ENCODE measurements at places on chromosomes 12 and 14.

DNA sequence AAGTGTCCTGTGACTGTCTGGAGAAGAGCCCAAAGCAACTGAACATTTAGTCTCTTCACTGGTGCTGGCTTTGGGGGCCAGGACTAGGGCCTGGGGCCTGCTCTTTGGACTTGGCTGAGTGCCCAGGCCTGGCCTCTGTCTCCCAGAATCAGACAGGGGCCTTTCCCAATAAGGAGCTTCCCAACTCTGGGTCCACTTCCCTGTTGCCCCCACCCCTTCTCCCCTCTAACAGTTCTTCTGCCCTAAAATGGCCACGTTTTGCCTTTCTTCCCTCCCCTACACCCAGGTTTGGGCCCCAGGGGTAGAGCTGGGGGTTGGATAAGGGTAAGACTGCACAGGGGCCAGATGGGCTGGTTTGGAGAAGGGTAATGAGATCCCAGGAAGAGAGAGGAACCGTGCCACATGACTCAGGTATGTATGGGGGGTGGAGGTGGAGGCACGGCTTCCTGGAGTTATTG, 10.0 kb upstream of the ITGA5 start:
- no peak for DNase-seq

DNA sequence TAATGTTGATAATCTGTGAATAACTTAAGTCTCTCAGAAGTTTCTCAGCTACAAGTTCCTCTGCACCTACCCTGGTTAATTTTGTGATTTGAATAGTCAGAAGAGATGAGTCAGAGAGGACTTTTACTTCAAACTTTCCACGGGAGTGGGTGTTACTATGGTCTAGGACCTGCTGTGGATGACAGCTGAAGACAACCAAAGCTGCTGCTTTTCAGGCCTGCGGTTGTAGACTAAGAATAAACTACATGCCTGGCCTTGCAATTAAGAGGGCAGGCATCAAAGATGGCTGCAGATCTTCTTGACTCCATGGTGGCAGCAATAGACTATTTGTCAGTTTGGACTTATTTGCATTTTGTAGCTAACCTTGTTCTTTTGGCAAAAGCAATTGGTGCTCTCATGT, 227.1 kb upstream of the KRR1 start:
- DNase-seq: no peak

DNA sequence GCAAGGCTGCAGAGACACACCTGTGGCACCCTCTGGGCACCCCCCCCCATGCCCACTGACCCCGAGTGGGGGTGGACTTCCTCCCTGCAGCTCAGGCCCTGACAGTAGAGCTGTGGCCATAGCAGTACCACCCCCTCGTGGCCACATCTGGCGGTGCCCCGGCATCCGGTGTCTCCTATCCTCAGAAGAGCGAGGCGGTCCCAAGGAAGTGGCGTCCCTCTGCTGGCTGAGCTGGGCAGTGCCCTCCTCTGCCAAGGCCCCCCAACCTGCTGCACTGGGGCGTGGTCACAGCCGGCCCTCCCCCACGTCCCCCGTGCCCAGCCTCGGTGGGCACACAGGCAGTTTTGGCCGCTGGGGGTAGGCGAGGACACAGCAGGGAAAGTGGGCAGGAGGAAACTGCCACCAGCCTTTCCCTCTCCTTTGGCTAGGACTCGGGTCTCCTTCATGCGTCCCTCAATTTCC, 6.0 kb upstream of the SLC6A12 start:
- no peak for DNase-seq

- DNase-seq: no peak
These were observed 556.7 kb upstream of the FBXO33 start for GRCh38 chr14:39988939-39989338.

DNA sequence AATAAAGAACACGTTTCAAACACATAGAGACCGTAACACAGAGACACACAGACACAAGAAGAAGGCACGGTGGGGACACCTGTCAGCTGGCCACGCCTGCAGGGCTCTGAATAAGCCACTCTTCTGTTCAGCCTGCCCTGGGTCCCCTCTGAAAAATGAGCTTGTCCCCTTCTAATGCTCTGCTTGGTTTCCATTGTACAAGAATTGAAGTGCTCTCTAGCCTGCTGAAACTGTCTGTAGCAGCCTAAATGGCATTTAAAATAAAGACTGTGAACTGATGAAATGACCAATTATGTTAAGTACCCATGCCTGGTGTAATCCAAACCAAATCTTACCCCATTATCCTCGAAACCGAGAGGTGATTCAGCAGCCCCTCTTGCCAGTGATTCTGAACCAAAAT, 139.8 kb downstream of the FOXN3 start:
- DNase-seq: no peak

DNA sequence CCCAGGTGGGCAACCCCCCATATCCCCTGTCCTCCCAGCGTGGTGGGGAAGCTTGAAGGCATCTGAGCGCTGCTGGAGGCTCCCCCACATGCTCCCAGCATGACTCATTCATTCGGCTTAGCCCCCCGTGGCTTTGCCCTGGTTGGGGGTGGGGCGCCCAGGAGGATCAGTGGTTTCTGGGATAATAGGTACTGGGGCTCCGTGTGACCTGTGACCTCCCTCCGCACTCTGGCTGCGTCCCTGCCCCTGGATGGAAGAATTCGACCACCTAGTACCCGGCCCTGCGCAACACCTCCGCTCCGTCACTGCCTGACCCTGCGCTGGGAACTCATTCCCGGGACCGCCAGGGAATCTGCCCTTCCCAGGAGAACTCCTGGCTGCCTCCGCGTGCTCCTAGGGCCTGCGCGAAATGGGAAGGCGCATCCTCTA, 120.1 kb downstream of the AACS start:
- DNase-seq: no peak

DNA sequence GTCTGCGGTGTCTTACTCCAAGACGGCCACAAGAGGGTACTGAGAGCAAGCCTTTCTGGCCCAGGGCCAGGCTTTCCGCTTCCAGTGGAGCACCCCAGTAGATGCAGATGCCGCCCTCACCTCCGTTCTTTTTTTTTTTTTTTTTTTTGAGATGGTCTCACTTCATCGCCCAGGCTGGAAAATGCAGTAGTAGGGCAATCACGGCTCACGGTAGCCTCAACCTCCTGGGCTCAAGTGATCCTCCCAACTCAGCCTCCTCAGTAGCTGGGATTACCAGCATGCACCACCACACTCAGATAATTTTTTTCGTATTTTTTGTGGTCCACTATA, 5.6 kb upstream of the LBHD2 start:
- DNase-seq: no peak

- no peak for DNase-seq
These were observed 30.1 kb downstream of the ANAPC7 start for GRCh38 chr12:110373425-110373824.
